Dermis blood vessel endothelial cell (primary cell): ENCODE measurements at places on chromosomes 11 and 22.

DNA sequence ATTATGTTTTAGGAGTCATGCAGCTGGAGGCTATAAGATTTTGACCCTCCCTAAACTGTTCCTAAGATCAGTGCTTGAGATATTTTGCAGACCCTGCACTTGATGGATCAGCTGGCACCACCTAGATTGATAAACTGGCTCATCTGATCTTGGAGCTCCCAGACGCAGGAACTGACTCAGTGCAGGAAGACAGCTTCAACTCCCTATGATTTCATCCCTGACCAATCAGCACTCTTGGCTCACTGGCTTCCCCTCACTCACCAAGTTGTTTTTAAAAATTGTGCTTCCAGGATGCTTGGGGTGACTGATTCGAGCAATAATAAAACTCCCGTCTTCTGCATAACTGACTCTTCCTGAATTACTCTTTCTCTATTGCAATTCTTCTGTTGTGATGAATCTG is 637.5 kb upstream of the FAT3 start:
- peak; percentile 22 for DNase-seq

DNA sequence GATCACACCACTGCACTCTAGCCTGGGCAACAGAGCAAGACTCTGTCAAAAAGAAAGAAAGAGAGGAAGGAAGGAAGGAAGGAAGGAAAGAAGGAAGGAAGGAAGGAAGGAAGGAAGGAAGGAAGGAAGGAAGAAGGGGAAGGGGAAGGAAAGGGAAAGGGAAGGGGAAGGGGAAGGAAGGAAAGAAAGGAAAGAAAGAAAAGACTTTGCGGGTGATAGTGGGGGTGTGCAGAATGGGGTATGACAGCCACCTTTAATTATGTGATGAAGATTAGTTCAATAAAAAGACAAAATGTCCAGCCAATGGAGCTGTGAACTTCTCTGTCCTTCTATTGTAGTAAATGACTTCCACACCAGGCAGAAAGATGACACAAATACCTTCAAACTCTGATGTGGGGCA is 8.7 kb upstream of the APLP2 start:
- no peak for DNase-seq

- DNase-seq: peak; percentile 54
These were observed 20.4 kb downstream of the BIRC2 start for GRCh38 chr11:102367364-102367763.

GRCh38 chr22:32829451-32829851 is 27.9 kb downstream of the TIMP3 start:
- DNase-seq: no peak

- no peak for DNase-seq
These were observed 35.8 kb upstream of the CHRM4 start for GRCh38 chr11:46427364-46427763.

GRCh38 chr22:26851125-26851524 is 193.7 kb downstream of the MIAT start:
- DNase-seq: no peak

- no peak for DNase-seq
These were observed 2.5 kb upstream of the EHF start for GRCh38 chr11:34618406-34618805.
